Astrocyte of the cerebellum (primary cell): ENCODE measurements at places on chromosomes 12 and 14.

- DNase-seq = no peak
Measured at GRCh38 chr12:45648070-45648469, 81.4 kb upstream of the ARID2 start.

DNA sequence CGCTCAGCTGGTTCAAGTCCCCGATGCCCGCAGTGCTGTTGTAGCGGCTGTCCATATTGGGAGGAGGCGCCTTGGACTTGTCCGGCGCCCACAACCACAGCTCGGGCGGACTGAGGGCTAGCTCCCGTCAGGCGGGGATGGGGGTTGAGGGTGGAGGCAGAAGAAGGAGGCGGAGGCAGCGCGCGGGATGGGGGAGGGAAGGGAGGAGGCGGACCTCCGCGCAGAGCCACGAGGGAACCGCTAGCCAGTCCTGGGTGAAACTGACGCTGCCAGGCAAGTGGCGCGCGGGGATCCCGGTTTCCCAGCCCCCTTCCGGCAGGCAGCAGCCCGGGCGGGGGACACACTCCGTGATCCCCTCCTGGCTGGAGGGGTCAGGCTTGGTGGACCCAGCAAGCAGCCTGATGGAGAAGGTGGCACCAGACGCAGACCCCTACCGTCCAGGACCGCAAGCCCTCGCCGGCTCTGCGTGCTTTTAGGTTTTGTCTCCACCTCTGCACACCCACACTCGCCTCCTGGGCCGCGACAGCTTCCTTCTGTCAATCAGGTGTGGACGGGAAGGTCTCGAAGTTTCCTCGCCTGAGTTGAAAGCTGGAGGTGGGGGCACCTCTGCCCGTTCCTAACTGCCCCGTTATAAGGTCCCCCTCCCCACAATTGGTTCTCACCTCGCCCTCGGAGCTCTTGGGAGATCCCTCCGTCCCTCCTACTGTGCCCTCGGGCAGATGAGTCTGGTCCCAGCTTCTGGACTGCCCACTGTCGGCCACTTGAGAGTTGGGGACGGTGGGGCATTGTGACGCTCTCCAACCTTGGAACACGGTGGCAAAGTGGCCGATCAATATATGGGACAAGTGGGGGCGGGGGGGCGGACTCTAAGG lies at the start of gene CPNE8:
TSS of gene CPNE8 (minus strand) at position 112 of the 872 bp plus-strand sequence. CDS start at position 55, 57 bp downstream.
- DNase-seq = no peak

DNA sequence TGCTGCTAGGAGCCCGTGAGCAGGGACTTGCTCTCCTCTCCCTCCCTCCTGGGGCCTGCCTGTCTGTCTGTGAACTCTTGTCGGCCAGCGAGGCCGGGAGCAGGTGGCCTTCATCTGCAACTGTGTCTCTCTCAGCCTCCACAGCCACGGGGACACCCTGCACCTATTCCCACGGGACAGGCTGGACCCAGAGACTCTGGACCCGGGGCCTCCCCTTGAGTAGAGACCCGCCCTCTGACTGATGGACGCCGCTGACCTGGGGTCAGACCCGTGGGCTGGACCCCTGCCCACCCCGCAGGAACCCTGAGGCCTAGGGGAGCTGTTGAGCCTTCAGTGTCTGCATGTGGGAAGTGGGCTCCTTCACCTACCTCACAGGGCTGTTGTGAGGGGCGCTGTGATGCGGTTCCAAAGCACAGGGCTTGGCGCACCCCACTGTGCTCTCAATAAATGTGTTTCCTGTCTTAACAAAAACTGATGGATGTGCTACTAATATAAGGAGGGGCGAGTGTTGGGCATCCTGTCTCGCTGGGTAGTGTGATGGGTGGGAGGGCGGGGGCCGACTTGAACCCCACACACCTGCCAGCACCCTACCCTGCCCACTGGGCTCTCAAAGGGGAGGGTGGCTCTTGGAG lies 34.8 kb downstream of the MEG3 start:
- DNase-seq = no peak

GRCh38 chr14:23660290-23661226 lies 24.4 kb downstream of the DHRS2 start:
- DNase-seq = no peak

GRCh38 chr14:85002846-85003245 lies 527.1 kb upstream of the FLRT2 start:
- DNase-seq = no peak

- DNase-seq = no peak
Measured at GRCh38 chr12:643475-644302, 19.6 kb downstream of the NINJ2 start.

- DNase-seq = no peak
Measured at GRCh38 chr12:50934371-50934851, 17.9 kb upstream of the HIGD1C start.
